ENCODE measurements at places on chromosomes 6 and 20.

DNA sequence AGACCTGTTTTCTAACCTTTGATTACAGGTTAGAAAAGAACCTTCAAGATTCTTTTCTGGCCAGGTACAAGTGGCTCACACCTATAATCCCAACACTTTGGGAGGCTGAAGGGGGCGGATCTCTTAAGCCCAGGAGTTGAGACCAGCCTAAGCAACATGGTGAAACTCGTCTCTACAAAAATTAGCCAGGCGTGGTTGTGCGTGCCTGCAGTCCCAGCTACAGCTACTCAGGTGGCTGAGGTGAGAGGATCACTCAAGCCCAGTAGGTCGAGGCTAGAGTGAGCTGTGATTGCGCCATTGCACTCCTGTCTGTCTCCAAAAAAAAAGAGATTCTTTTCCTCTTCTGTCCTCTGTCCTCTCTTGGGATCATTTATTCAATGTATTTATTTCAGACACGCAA is 14.5 kb downstream of the PPIL1 start:
- ATAC-seq: no peak

DNA sequence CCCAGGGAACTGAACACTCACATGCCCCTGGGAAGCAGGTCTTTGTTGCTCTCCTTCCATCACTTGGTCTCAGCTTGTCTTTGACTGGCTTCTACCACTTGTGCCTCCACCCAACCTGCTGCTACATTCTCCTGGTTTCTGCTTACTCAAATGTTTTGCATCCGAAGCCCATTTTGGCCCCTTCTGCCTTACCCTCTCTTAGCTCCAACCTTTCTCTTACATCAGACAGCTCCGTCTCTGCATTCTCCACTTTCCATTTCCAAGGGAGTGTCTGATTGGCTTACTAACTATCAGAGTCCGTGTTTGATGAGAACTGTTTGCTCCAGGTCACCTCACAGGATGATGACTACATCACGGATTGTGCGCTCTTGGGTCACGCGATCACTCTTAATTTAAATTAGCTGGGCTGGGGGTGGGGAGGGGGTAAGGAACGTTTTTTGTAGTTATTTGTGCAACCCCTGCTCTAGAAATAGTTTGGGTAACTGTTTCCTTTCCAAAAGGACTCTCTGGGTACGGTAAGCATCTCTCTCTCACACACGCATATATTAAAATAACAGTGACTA is 844 bp upstream of the ABRACL start:
- no peak for ATAC-seq

- no peak for ATAC-seq
Measured at GRCh38 chr20:15257569-15257870, 920.1 kb upstream of the FLRT3 start.

GRCh38 chr6:43772681-43773049 is 2.7 kb downstream of the VEGFA start:
- no peak for ATAC-seq

DNA sequence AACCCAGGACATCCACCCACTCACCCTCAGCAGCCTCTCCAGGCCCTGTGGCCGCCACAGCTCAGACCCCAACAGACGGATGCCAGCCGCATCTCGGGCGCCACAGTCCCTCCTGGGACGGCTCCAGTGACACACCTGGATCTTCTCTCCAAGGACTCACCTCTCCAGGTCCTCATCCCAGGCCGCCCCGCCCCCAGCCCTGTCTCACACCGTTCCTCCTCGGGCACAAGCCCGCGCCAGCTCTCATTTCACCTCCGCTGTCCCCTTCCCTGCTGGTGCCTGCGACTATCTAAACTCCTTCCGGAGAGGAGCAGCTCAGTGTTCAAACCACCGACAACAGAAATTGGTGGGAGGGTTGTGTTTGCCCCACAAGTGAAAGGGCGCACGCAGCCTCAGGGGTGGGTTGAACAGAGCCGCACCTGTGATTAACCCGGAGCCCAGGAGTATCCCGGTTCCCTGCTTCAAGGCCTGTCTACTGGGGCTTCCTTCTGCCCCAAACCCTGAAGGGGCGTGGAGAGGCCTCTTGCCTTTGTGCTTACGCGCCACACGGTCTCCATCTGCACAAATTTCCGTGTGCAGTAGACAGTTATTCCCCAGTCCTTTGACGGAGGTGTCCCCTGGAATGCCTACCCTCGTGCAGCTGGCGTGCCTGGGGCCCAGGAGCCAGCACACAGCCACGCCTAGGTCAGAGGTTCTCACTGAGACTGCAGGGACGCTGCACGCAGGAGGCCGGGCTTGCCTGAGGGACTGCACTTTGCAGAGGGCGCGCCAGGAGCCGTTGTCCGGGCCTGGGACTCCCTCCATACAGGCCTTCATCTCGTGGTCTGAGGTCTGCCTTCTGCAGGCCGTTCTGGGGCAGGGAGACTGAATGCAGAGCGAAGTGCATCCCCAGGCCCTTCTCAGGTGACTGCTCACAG is 232.7 kb downstream of the DLL1 start:
- no peak for ATAC-seq

- ATAC-seq: no peak
Measured at GRCh38 chr6:159101656-159102055, 56.9 kb upstream of the TAGAP start.

DNA sequence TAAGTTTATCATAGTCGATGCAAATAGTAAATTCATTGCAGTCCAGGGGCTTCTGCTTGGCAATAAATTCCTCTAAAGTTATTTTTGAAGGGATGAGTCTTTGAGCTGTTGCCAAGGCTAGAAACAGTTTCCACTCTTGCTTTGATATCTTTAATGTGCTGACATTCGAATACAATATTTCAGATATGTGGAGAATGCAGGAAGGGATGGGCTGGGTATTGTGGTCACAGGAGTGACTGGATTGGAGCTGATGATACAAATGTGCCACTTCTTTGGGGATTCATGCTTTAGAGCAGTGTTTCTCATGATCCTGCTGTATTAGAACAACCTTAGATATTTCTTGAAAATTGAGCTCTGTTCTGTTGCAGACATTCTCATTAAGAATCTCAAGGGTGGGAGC is 139.0 kb downstream of the PRDM13 start:
- ATAC-seq: no peak

DNA sequence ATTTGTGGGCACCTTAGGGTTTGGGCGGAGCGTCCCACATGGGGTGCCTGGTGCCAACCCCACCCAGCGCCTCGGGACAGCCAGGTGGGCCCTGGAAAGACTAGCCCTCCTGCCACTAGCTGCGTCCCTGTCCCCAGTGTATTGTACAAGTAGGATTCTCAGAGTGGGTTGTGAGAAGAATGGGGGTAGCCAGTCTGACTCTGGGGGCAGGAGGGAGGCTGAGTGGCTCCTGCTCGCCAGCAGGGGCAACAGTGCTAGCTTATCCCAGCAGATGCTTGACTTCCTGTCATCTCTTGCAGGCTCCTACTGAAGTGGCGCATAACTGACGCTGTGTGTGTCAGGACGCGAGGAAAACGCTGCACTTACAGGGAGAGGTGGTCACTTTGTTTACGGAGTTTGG is 9.3 kb downstream of the PSMA7 start:
- no peak for ATAC-seq

DNA sequence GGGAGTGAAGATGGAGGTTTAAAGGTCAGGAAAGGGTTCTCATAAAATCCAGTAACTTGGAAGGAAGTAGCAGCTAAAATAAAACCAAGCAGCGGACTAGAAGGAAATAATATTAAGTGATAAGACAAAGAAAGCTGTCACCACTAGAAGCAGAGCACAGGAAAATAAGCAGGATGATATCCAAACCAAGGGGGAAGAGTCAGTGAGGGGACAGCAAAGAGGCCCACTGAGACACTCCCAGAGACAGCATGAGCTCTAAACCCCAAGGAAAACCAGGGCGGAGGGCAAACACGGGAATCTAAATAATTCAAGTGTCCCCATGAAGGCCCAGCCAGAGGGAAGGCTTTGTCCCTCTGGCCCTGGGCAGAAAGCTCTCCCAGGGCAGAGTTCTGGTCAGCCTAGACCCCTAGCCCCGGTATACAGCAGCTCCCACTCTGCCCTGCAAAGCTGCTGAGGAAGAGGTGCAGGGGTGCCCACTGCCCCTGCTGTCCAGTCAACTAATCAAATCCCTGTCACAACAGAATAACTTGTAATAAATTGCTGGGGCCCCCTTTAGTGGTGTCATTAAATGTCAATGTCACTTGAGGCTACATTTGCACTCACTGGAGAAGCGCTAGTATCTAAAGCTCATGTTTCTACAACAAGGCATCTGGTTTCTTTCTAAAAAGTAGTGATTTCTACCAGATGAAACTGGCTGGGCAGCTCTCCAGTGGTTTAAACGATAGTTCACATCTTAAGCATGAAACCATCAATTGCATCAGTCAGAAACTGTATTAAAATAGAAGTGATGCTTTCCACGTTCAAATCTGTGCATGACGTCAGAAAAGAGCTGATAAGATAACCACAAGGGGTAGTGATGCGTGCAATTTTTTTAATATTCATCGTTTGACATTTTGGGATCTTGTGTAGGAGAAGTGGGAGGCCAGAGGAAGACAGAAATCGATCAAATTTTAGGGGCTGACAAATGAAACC is 13.6 kb downstream of the PDE10A start:
- no peak for ATAC-seq

GRCh38 chr6:146957181-146958093 is 246.8 kb upstream of the STXBP5 start:
- no peak for ATAC-seq

DNA sequence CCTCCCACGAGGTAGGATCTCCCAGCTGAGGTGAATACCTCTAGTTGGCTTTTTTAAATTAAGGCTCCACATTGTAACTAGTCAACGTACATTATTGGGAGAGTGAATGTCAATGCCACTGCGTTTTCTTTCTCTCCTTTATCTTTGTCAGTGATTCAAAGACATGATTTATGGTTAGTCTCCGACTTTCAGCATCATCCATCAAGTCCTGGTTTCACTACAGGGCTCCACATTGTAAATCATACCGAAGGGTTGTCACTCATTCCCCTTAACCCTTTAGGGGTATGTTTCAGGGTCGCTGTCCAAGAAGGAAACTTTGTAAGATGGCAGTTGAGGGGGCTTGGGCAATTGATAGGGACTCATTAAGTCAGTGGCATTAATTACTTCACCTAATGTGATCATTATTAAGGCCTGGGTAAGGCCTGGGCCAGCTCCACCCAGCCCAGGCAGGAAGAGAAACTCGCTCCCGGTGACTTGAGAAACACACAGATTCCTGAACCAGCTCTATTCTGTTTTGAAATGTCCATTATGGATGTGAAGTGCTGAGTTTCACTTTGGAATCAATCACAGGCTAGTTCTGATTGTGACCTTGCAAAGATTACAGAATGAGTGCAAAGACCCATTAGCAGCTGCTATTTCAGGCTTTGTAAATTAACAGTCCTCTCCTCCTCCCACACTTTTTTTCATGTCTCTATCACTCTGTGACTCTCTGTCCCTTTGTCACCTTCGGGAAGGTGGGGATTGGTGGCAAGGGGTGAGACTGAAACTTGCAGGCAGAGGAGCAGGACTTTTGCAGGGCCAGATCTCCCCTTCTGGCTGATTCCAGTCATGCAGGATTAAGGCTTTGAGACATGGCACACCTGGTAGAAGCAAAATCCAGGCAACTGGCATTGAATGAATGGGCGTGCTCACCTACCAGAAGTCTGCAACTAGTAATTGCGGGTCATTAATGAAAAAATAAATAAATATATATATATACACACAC is 222.4 kb downstream of the TSHZ2 start:
- no peak for ATAC-seq

DNA sequence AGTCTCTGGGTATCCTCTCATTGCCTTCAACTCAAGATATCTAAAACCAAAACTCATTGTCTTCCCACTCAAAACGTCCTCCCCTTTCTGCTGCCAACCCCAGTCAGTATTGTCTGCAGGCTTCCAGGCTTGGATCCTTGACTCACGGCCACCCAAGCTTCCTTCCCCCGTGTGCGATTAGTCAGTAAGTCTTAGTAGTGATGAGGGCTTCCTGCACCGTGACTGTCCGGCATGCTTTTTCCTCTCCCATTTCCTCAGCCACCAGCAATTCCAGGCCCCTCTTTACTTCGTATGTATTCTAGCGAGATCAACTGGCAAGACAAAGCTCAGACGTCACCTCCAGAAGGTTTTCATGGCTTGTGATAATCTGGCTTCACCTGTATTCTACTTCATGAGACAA is 88.6 kb upstream of the DUSP22 start:
- ATAC-seq: no peak

DNA sequence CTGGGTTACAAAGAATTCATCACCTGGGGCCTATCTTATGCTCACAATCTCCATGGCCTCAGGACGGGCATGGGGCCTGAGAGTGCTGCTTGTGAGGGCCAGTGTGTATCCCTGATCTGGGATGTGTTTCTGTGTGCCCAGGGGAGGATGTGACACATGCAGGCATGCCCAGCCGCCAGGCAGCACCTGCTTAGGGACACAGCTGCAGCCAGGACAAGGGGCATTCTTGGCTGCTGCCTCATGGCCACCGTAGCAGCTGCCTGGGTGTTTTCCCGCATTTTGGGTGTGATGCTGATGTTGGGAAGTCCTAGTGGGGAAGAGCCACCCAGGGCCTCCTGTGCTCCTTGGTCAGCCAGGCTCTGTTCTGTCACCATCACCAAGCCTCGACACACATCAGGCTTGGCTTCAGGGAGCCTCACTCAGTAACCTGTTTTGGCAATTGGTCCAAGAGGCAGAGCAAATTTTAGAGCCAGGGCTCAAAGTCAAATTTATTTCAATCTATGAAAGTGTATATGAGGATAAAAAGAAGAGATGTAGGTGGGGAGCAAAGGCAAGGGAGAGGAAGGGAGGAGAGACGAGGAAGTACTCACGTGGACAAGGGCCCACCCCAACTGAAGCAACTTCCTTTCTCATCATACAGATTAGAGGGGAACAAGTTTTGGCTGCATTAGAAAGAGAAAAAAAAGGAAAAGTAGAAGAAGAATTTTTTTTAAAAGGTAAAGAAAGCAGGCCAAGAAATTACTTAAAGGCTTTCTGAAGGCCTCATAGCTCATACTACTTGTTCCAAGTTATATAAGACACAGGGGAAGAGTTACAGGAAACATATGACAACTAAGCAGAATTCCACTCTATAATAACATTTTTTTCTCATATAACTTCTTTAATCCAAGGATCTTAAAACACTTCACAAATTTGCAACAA is 269.9 kb upstream of the SUPT3H start:
- ATAC-seq: no peak

GRCh38 chr6:100088009-100088408 is 94.0 kb upstream of the MCHR2 start:
- peak; percentile 81 for ATAC-seq

Measured in gastroesophageal sphincter (tissue), 4 donors.